ENCODE measurements at places on chromosomes 2 and 18.

DNA sequence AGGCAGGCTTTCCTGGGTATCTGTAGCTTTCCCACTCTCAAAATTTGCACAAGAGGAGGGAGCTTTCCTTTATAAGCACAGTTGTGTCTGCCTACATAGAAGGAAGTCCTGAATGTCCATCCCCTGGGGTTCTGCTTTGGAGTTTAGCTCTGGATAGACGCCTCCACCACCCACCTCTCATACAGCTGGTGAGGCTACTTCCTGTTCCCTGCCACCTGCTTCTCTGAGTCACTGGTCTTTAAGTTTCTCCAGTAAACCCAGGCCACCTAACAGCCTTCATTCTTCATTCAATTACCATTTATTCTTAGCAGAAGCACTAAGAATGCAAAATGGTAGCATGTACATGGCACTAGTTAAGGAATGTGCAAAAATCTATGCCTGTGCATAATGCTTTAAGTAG is 407.8 kb downstream of the CDH2 start:
- DNase-seq, result no peak

- no peak for DNase-seq
Observed at GRCh38 chr2:192828175-192828574, 633.4 kb upstream of the TMEFF2 start.

DNA sequence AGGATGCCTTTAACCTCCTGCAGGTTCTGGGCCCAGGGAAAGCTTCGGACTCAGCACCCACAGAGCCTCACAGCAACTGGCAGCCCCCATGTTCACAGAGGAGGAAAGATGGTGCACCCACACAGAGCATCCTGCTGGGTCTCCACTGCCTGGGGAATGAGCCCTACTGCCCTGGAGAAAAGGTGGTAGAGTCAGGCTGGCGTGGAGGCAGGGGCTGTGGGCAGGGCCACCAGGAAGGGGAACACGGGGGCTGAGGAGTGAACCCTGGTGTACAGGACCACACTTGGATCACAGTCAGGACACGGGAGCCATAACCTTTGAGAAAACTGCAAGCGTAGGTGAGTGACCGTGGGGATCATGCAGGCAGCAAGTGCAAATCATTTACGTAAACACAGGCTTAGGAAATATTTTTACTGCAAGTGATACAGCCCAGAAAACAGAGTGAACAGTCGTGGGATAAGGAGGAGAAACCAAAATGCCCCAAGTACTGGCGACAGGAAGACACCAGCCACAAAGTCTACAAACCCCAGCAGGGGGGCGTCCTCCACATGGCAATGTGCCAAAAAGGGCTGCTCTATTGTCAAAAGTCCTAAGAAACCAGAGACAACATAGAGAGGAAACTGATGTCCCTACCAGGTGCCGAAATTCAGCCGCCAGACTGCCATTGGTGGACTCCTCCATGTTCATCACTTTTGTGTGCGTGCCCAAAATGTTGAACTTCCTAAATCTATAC is 27.6 kb downstream of the STAT1 start:
- DNase-seq, result peak; percentile 52

GRCh38 chr18:76430636-76431035 is 64.4 kb downstream of the ZNF516 start:
- no peak for DNase-seq

DNA sequence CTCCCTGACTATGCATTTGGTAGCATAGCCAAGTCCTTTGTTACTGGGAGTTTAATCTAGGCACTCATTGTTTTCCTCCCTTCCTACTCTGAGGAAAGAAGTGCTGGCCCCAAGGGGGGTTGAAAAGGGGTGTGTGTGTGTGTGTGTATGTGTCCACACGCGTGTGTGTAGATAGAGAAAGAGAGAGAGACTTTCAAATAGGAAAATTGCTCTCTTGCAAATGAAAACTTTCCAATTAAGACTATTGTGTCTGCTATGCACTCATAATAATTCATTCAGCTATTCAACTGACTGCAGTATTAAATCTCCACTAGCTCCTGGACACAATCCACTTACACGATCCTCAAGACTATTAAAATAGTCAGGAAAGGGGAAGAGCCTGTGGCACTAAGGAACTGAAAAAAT is 92.9 kb upstream of the CSRNP3 start:
- DNase-seq, result peak; percentile 10

DNA sequence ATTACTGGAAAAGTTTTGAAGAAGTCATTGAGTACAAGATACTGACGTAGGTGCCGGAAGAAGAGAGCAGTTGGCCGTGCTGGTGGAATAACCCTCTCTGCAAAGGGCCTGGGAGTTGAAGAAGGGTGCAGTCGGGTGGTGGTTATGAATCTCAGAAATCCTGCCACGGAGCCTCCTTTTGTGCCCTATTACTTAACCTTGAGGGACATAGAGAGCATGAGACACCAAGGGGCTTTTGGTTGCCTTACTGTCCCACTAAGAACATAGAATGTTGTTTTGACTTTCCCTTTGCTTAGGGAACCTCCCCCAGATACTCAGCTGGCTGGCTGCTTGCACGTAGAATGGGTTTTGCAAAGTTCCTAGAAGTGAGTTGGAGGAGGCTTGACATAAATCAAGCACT is 1.3 kb upstream of the CD28 start:
- DNase-seq, result no peak

GRCh38 chr18:8217051-8217564 is 392.1 kb upstream of the RAB12 start:
- no peak for DNase-seq

- DNase-seq, result no peak
Observed at GRCh38 chr2:175861958-175862357, 140.1 kb downstream of the LNPK start.

DNA sequence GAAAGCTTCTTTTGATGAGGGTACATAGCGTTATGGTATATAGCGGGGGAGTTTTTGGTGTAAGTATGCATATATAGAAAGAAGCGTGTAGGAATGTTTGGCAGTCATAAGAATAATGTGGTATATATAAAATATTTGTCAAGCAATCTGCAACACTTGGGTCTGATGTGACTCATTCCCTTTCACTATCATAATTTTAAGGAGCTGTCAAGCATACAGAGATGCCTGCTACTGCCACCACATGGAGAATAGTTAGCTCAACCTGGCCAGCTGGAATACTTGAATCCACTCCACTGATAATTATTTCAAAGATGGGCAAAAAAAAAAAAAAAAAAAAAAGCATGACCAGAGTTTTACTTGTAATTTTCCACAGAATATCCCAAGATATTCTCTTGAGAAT is 559.8 kb upstream of the REG3G start:
- DNase-seq, result no peak

GRCh38 chr2:84858123-84858522 is 22.8 kb downstream of the TRABD2A start:
- no peak for DNase-seq

- no peak for DNase-seq
Observed at GRCh38 chr2:163604941-163605555, 130.8 kb downstream of the FIGN start.

- no peak for DNase-seq
Observed at GRCh38 chr18:32958746-32959145, 185.9 kb upstream of the KLHL14 start.

GRCh38 chr2:57617318-57617717 is 429.3 kb upstream of the VRK2 start:
- DNase-seq, result no peak

DNA sequence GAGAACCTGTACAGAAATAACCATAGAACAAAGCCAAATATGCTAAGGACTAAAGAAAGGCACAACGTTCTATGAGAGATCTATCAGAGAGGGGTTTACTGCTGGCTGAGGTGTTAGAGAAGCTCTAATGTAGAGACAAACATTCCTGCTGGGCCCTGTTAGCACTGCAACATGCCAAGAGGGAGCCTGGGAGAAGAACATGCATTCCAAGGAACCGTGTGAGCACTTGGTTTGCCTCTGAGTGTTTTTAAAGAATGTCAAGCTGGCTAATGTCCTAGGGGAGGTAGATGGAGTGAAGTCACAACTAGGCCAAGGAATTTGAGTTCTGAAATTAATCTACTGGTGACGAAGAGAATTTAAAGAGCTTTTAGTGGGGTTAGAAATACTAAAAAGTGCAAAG is 384.3 kb upstream of the LYPD1 start:
- DNase-seq, result no peak

- no peak for DNase-seq
Observed at GRCh38 chr2:194725169-194725568, 931.9 kb upstream of the SLC39A10 start.

DNA sequence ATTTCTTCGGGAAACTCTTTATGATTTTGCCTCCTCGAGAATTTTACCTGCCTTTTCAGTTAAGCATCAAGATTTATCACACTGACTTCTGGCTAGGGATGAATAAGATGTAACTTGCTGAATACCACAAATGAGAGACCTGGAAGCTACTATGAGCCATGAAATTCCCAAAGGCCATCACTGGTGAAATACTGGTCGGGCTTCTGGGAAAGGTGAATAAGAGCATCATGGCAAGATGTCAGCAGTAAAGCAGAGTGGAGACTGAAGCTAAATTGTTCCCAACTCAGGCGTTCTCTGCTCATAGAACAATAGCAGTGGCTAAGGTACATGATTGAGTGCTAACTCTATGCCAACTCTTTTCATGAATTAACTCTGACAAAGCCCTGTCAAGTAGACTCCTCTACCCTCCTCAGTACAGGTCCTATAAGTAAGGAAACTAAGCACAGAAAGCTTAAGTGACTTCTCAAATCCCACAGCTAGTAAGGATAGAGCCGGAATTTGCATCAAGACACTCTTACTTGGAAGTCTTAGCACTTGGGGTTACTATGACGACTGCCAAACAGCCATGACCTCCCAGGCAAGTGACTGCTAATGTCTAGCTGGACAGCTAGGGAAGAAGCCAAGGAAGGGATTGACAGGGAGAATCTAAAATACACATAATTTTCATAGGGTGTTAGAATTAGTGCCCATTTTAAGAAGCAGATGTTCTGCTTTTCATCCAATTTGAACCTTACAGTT is 22.7 kb upstream of the DSC3 start:
- DNase-seq, result no peak

- DNase-seq, result no peak
Observed at GRCh38 chr2:215420471-215420935, 15.4 kb downstream of the FN1 start.

DNA sequence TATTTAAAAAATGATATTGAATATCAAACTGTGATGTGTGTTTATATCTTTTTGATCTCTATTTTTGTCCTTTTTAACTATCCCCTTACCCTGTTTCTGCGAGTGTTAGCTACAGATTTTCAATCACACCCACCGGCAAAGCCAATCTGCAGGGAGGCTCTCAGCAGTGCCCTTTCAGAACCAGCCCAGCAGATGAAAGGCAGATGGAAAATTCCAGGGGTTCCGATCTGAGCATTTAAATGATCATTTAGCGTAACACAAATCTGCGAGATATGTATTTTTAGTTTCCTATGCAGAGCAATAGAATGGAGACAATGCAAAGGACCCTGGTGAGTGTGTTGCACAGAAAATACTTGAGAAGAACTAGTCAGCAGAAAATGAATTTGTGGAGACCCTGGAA is 2170.5 kb upstream of the PIK3C3 start:
- no peak for DNase-seq

DNA sequence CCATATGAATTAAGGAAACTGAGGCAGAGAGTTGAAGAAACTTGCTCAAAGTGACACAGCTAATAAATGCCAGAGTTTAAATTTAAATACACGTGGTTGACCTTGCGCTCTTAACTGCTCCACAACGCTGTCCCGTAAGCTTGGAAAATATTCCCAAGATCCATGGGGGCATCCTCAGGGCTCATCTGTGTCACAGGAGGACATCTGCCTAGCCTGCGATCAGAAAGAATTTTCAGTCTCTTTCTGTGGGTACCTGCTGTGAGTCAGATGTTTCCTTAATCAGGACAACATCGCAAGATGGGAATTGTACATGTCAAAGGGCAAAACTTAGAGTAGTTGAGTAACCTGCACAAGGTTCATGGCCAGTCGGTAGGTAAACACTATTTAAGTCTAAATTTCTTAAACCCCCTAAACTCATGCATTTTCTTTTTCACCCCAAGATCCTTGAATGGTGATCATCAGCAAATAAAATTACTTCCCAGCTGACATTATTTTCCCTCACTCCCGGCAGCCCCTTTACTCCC is 1.4 kb downstream of the CMPK2 start:
- DNase-seq, result no peak

DNA sequence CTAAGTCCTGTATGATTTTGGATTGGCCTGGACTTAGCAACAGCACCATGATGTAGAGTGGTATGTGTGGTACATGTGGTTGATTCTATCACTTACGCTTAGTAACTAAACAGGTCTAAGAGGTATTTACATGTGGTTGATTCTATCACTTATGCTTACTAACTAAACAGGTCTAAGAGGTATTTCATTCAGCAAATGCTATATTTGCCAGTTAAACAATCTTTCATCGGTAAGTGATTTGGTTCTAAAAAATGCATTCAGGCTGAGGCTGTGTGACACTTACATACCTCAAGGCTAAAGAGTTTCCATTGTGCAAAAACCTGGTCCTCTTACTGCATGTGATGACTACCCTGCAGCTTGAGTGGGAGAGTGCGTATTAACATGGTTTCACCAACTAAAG is 13.1 kb downstream of the EIF4E2 start:
- no peak for DNase-seq

GRCh38 chr18:22102953-22103646 is 66.3 kb upstream of the GATA6 start:
- DNase-seq, result no peak

GRCh38 chr2:107448160-107448559 is 378.5 kb upstream of the RGPD4 start:
- no peak for DNase-seq

DNA sequence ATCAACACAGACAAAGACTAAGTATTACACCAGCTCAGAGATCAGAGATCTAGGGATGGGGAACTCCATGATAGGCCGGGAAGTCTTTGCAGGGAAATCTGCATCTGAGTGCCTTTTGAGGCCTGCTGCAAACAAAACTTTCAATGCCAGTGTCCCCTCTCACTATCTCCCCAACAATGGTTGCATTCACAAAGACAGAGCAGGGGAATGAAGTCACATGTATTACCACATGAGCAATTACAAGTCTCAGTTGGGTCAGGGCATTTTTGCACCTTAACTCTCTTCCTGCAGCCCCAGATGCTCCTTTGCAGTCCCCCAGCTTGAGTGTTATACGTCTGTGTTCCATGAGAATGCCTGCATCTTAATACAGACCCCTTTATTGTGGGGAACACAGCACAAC is 1.8 kb upstream of the RNF144A start:
- DNase-seq, result no peak

DNA sequence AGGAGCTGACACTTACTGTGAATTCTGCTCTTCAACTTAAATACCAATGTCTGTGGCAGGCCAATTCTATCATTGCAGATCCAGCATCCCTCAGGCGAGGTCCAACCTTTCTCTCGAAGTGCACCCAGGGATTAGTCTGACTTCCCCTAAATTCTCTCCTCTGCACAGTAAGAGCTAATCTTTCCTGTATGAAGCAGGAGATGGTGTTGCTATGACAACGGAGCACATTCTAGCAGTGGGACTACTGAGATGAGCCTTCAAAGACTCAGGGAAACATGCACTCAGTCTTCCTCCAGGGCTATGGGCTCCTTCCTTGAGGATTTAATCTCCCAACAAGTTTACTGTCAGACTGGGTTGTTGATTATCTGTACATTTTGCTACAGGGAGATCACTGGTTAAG is 176.3 kb downstream of the NOL4 start:
- DNase-seq, result no peak

All from NCI-H345 (cell line).